ENCODE measurements at places on chromosomes 4 and X.

DNA sequence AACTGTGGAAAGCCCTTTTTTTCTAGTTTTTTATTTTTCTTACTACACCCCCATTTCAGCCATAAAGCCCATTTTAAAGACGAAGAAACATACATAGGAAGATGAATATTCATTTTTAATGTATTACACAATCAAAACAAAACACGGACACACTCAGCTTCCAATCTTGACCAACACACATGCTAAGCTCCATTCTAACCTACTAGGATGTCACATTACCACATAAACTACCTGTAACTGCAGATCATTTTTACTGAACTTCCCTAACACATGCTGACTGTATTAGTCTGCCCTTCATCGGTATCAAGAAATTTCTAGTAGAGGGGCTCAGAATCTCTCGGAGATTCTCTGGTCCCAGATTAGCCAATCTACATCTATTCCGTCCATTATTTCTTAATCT, 1.8 kb downstream of the CCNI start:
- no peak for DNase-seq

DNA sequence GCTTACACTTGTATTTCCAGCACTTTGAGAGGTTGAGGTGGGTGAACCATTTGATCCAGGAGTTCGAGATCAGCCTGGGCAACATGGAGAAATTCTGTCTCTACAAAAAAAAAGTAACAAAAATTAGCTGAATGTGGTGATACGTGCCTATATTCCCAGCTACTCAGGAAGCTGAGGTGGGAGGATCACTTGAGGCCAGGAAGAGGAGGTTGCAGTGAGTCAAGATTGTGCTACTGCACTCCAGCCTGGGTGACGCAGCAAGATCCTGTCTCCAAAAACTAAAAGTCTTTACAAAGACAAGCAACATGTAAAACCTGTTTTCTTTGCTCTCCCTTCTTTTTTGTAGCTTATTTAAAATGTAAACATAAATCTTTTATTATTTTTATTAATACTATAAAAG, 1156.1 kb downstream of the FAT4 start:
- no peak for DNase-seq

GRCh38 chr4:83036991-83037665, 2.1 kb downstream of the COPS4 start:
- no peak for DNase-seq

DNA sequence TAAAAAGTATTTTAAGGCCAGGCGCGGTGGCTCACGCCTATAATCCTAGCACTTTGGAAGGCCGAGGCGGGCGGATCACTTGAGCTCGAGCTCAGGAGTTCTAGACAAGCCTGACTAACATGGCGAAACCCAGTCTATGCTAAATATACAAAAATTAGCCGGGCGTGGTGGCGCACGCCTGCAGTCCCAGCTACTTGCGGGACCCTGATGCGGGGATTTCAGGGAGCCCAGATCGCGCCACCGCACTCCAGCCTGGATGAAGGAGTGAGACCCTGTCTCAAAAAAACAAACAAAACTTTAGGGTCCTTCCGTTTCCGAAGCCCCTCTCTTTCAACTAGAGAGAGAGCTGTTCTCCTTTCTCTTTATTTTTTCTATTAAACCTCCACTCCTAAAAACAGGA, 1.2 kb downstream of the SLC25A31 start:
- no peak for DNase-seq

- no peak for DNase-seq
Measured at GRCh38 chrX:14377427-14377826, 151.9 kb upstream of the GLRA2 start.

DNA sequence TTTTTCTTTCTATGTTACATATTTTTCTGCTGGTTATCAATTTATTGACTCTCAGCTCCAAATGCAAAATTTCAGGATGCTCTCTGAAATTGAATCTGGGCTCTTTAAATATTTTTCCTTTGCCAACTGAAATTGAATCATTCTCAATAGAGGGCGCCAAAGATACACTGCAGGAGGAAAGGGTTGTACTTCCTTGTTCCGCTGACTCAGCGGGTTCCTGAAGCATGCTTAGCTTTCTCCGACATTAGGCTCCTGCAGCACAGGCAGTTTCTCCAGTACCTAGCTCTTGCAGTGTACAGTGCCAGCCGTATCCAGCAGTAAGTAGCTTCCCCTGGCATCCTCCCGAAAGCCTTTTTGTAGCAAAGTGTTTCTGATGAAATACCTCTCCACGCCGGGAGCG, 28.8 kb upstream of the CFAP47 start:
- no peak for DNase-seq
